ENCODE measurements at places on chromosomes 6 and 20. TPM values are rescaled to one million over a fixed set of nuclear protein-coding genes. Genes with fewer than 3 reads are reported as not detected.

GRCh38 chr6:38054527-38055202 is 235.1 kb downstream of the ZFAND3 start:
- DNase-seq, result no peak

DNA sequence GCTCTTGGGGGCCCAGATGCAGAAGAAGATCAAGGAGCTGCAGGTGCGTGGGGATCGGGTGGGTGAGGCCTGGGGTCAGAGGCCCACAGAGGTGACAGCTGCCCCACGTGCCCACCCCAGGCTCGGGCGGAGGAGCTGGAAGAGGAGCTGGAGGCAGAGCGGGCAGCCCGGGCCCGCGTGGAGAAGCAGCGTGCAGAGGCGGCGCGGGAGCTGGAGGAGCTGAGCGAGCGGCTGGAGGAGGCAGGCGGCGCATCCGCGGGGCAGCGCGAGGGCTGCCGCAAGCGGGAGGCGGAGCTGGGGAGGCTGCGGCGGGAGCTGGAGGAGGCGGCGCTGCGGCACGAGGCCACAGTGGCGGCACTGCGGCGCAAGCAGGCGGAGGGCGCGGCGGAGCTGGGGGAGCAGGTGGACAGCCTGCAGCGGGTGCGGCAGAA is 41.5 kb downstream of the MYH7B start:
- no peak for DNase-seq

DNA sequence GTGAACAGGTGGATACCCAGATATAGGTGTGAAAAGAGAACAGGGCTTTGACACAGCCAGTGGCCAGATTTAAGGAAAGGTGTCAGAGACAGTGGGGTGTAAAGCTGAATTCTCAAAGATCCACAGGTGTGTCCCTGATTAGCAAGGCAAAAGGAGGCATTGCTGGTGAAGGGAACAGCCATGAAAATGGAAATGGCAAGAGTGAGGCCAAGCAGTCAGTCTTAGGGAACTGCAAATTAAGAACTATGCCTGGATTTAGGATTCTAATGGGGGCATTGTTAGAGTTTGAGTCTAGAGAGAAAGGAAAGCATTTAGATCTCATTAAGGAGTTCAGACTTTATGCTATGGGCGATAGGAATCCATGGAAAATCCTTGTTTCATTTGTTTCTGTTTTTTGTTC is 789.2 kb downstream of the MAFB start:
- DNase-seq, result no peak

GRCh38 chr20:34388000-34388399 is 24.9 kb downstream of the ITCH start:
- DNase-seq, result no peak

DNA sequence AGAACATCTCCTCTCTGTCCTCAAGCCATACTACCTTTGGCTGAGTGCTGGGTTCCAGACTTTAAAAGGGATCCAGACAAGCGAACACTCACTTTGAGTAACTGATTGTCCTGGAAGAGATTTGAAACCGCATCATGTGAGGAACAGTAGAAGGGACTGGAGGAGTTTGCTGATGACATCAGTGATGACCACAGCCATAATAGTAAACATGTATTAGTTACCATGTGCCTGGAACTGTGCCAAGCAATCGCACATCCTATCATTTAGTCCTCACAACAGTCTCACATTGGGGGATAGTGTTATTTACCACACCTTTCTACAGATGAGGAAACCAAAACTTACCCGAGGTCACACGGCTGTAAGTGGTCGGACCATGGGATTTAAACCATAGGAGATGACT is 39.8 kb downstream of the ARMC2 start:
- DNase-seq, result no peak

GRCh38 chr6:18390476-18390875 is 3.3 kb downstream of the RNF144B start:
- no peak for DNase-seq

DNA sequence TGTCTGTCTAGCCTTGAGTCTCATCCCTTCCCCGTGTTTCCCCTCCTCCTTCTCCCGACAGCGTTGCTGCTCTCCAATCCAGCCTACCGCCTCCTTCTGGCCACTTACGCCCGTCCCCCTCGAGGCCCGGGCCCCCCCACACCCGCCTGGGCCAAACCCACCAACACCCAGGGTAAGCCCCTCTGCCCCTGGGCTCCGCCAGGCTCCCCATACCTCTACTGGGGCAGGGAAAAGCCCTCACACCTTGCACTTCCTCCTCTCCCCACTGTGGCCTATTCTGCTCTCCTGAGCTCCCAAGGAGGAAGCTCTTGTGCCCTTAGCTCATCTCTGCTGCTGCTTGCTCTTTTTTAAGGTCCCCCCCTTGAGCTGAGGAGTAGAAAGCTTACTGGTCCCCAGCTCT is 11.0 kb downstream of the DDR1 start:
- DNase-seq, result no peak

DNA sequence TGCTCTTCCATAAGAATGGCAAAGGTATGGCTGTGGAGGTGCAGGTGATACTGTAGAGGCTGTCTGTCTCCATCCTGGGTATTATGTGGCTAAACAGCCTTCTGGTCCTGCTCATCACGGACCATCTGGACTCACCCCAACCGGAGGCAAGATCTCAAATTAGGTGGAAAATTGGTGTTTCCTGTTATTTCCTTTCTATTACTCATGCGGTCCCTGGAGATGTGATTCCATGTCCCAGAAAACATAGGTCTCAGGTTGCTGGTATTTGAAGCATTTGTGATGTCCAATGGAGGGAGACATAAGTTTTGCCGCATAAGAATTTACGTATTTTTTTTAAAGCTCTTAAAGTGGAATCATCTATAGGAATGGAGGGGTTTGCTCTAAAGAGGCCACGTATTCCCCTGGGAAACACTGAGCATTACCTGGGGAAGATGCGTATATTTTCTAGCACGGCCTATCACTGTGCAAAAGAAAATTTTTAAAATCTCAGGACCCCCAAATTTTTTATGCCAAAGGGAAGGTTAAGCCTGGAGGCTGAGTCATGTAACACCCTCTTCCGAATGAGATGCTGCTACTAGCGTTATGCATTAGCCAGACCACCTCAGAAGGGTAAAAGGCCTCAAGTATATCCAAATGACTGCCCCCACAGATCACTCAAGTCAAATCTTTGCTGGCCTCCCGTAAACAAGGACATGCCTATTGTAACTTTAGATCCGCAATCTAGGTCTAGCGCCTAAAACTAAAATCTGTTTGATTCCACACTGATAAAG is 22.4 kb upstream of the PBOV1 start:
- no peak for DNase-seq

DNA sequence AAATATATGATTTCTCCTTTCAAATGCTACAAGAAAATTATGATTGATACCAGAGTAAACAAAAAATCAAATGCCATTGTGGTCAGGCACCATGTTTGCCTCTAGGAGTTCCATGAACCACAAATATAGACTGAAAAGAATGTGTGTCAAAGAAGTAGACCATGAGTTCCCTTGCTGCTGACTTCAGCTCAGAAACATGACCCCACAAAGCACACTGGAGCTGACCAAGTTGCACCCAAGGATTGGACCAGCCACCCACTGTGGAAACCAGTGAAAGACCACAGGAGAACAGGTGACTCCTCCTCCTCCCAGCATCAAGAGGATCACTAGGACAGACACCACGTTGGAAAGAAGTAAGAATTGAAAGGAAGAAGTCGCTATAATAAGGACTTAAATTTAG is 90.8 kb upstream of the TENT5A start:
- DNase-seq, result no peak

DNA sequence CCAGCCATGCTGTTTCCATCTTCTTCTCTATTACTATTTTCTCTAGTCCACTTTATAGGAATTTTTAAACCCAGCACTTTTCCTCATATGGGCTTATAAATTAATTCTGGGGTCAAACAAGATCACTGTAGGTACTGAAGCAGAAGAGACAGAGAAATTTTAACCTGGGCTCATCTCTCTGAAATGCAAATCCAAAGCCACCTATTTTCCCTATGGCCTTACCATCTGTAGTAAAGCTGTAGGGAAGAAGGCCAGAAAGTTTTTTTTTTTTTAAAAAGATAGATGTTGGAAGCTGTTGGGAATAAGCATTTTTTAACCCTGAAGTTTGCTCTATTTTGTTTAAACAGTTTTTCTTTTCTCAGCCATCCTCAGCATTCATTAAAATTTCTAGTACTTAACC is 367.4 kb downstream of the CD109 start:
- no peak for DNase-seq

DNA sequence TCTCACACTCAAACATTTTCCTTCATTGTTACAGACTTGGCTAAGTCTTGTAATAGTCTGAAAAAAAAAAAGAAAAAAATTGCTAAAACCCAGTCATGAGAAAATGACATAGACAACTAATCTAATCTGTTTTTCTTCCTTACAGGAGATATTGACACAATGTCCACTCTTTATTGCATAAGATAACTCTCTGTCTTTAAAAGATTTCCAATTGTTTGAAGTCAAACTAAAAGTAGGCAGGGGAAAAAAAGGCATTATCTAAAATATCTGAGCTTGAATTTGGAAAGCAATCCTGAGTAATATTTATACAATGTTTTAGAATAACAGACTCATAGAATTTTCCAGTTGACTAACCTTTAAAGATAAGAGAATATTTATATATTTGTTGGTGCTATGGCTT is 233.0 kb upstream of the CEP162 start:
- no peak for DNase-seq

DNA sequence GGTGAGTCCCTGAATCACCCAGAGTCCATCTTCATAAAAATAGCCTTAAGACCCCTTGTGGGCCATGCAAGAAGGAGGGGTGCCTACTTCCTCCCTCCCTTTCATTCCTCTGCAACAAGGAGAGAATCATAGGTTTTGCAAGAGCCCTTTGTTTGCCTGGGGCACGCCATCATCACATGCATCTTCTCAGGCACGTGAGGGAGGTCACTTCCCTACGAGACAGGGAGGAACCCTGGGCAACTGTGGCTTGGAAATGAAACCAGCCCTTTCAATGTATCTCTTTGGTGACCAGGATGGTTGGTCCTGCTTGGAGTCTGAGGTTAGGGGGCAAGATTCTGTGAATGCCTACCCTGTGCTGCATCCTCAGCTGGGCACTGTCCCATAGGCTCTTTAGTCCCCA is 194.8 kb downstream of the MAFB start:
- no peak for DNase-seq

Gene DDR1
- total RNA-seq, result 8.2 TPM

Gene FKBP1C
- total RNA-seq, result 1.0 TPM

Gene HLA-DRA
- 0.28 TPM for total RNA-seq

Gene TPBG
- total RNA-seq, result 21.8 TPM

Gene RBL1
- total RNA-seq, result 5.7 TPM

Gene SPINT4
- not detected for total RNA-seq

Gene IL17F
- not detected for total RNA-seq

Gene C20orf141
- total RNA-seq, result not detected

Gene CDH4
- 0.23 TPM for total RNA-seq

Gene KIAA1586
- total RNA-seq, result 44.3 TPM
